Peyer's patch (tissue), 4 donors: ENCODE measurements at places on chromosomes 12 and 14.

- H3K27me3 ChIP-seq: no peaks in the 10 kb centered on the region
- H3K27ac ChIP-seq: no peak overlapping the region
- DNase-seq: no peak
- no peak overlapping the region for H3K4me3 ChIP-seq
- no peaks in the 10 kb centered on the region for H3K4me1 ChIP-seq
Measured at GRCh38 chr12:27623645-27624044, 72.6 kb upstream of the REP15 start.

DNA sequence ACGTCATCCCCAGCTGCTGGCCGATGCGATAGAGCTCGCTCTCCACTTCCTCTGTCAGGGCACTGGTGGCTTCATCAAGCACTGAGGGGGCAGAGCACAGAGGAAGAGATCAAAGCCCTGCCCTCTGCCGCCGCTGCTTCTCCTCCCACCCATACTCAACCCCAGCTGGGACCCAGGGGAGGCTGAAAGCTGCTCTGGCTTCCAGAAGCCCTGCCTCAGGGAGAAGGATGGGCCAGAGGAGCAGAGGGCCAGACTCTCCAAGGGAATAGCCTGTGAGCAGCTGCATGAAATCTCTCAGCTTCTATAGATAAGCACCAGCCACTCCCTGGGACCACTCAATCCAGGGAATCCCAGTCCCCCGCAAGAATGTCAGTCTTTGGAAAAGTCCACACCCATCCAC is 16.0 kb downstream of the ABCD4 start:
- no peak for DNase-seq
- peaks cover 84% of the 10 kb centered on the region for H3K36me3 ChIP-seq
- H3K4me1 ChIP-seq: no peaks in the 10 kb centered on the region
- no peak overlapping the region for H3K4me3 ChIP-seq
- no peak overlapping the region for H3K27ac ChIP-seq

DNA sequence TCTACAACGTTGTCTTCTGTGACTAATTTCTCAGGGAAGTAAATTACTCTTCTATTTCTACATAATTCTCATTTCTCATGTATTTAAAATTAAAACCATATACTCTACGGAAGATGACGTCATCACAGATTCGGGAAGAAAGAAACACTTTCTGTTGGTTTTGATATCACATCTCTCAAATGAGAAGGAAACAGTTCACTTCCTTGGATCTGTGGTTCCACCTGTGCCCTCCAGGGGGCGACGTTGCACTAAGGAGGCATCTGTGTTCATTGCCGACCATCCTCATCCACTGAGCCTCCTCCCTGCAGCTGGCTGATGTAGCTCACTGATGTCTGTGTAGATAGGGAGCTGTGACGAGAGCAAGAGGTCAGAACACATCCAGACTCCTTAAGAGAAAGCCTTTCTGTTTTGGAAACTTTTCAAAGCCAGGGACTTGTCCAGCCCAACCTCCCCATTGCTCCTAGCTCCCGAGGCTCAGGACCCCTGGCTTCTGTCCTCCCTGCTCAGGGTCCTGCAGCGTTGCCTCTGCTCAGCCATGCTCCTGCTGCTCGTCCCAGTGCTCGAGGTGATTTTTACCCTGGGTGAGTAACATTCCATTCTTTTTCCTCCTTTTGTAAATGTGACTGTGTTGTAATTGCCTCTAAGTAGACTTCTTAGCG is 172.7 kb upstream of the OR4E1 start:
- H3K27me3 ChIP-seq: no peaks in the 10 kb centered on the region
- no peak overlapping the region for H3K27ac ChIP-seq
- H3K36me3 ChIP-seq: no peaks in the 10 kb centered on the region

DNA sequence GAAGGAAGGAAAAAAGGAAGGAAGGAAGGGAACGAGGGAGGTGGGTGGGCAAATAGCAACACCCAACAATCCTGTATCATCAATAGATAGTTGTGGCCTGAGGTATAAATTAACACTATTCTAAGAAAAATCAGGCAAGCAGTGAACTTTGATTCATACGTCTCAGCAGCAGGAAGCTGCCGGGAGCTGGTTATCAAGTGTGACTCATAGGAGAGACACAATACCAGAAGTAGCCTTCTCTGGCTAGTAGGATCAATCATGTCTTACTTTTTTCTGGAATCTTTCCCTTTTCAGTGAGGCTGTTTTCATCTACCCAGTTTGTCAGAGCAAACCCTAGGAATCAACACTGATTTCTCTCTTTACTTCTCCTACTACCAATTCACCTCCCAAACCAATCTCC is 780.5 kb downstream of the NRXN3 start:
- H3K27ac ChIP-seq: no peak overlapping the region
- no peaks in the 10 kb centered on the region for H3K27me3 ChIP-seq
- H3K4me3 ChIP-seq: no peak overlapping the region

GRCh38 chr12:49345825-49346658 is 646 bp upstream of the DNAJC22 start:
- no peaks in the 10 kb centered on the region for H3K36me3 ChIP-seq
- peaks cover 52% of the 10 kb centered on the region for H3K4me1 ChIP-seq
- peak overlapping the region; percentile 1 for H3K4me3 ChIP-seq
- no peak overlapping the region for H3K27ac ChIP-seq

GRCh38 chr12:80269803-80270552 is 170.6 kb downstream of the OTOGL start:
- peak; percentile 43 for DNase-seq
- no peak overlapping the region for H3K4me3 ChIP-seq
- H3K27me3 ChIP-seq: no peaks in the 10 kb centered on the region
- H3K36me3 ChIP-seq: no peaks in the 10 kb centered on the region
- H3K27ac ChIP-seq: no peak overlapping the region

- peaks cover 4% of the 10 kb centered on the region for H3K4me1 ChIP-seq
- no peak overlapping the region for H3K4me3 ChIP-seq
- H3K36me3 ChIP-seq: no peaks in the 10 kb centered on the region
- DNase-seq: no peak
Measured at GRCh38 chr12:49847161-49847560, 4.3 kb upstream of the BCDIN3D start.

DNA sequence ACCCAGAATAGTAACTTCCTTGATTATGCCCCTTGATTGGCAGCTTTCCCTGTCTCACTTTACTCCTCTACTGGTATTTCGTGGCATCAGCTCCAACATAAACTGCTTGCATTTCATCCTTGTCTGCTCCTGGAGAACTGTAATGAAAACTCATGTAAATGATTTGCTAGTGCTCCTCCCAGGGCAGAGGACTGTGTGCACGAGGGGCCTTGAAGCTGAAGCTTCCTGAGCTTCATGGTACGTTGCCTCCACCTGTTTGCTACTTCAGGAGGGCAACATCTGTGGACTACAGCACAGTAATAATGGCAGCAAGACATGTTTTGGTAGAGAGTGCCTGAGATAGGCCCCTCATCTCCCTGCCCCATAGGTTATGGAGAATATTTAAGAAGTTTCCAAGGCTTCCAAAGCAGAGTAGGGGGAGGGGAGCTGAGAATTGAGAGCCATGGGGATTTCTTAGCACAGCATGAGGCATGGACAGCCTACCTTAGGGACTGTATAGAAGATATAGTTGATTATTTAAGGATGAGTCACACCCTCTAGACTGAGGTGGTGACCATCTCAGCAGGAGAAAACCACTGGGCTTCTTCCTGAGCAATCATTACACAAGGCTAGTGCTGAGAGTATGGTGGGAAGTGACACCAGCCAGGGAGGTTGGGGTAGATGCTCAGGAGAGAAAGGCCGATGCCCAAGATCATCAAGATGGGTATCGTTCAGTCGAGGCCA is 29.5 kb downstream of the CCDC198 start:
- H3K4me3 ChIP-seq: no peak overlapping the region
- no peaks in the 10 kb centered on the region for H3K4me1 ChIP-seq
- H3K27me3 ChIP-seq: no peaks in the 10 kb centered on the region
- no peak for DNase-seq
- no peaks in the 10 kb centered on the region for H3K36me3 ChIP-seq

GRCh38 chr14:71135911-71136310 is 228.7 kb downstream of the PCNX1 start:
- H3K27ac ChIP-seq: no peak overlapping the region
- H3K27me3 ChIP-seq: no peaks in the 10 kb centered on the region
- DNase-seq: no peak

DNA sequence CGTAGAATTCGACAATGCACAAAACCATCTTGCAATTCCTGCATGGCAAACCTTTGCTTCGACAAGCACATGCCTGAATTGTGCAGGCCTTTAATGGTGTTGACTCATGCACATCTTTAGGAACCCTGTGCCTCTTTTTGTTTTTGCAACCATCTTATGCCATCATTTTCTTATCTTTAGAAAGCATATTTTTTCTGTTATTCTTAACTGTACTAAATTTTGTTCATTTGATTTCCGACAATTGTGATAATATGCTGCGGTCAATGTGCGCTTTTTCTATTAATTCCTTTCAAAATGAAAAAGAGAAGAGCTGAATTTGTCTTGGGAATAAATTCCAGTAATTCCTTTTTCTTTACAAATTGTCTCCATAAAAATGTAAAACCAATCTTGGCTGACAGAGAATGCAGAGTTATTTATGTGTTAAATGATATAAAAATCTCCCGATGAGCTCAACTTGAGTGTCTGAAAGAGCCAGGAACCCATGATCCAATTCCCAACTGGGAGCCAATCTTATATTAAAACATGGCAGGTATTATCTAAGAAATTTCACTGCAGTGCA is 20.1 kb upstream of the CDK17 start:
- no peaks in the 10 kb centered on the region for H3K27me3 ChIP-seq
- H3K4me1 ChIP-seq: no peaks in the 10 kb centered on the region
- no peaks in the 10 kb centered on the region for H3K36me3 ChIP-seq
- no peak for DNase-seq

DNA sequence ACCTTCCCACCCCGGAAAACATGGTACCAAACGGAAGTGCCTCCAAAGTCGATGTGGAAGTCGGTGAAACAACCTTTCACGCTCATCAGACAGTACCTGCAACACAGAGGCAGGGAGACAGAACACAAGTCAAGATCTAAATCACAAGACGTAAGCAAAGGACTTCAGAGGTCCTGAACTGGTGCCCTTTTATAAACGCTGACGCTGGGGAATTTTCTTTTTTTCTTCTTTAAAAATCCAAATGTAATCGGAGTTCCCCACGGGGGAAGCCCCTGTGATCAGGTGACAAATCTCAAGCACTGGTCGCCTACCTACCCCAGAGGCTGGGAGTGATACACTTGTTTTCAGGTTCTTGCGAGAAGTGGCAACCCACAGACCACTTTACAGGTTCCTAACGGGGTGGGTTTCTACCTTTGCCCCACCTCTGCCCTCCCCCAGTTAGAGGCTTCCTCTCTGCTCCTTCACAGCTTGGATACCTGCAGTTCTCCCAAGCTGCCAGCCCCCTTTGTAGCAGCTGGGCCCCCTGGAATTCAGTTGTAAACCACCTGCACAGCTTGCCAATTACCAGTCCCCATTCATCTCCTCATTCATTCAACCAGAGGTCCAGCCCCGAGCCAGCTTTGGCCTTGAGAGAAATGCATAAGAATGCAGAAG is 46.2 kb downstream of the KDM2B start:
- DNase-seq: no peak
- H3K27me3 ChIP-seq: no peaks in the 10 kb centered on the region
- peak overlapping the region; percentile 28 for H3K27ac ChIP-seq
- peaks cover 38% of the 10 kb centered on the region for H3K4me1 ChIP-seq
- no peaks in the 10 kb centered on the region for H3K36me3 ChIP-seq

DNA sequence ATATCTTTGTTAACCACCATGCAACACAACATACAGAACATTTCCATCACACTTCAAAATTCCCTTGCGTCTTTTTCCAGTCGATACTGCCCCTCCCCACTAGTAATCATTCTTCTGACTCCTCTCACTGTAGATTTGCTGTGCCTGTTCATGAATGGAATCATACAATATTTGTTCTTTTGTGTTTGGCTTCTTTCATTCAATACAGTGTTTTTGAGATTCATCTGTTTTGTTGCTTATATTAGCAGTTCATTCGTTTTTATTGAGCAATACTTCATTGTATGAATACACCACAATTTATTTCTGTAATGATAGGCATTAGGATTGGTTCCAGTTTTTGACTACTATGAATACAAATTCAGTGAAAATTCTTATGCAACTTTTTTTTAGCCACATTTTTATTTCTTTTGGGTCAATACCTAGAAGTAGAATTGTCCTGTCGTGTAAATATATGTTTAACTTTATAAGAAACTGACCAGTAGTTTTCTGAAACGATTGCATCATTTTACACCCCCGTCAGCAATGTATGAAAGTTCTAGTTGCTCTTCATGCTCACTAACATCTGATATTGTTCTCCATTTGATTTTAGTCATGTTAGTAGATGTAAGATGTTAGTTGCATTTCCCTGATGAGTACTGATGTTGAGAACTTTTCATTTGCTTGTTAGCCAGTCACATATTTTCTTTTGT is 127.5 kb downstream of the TGFB3 start:
- no peaks in the 10 kb centered on the region for H3K36me3 ChIP-seq
- no peaks in the 10 kb centered on the region for H3K27me3 ChIP-seq
- H3K4me3 ChIP-seq: no peak overlapping the region

DNA sequence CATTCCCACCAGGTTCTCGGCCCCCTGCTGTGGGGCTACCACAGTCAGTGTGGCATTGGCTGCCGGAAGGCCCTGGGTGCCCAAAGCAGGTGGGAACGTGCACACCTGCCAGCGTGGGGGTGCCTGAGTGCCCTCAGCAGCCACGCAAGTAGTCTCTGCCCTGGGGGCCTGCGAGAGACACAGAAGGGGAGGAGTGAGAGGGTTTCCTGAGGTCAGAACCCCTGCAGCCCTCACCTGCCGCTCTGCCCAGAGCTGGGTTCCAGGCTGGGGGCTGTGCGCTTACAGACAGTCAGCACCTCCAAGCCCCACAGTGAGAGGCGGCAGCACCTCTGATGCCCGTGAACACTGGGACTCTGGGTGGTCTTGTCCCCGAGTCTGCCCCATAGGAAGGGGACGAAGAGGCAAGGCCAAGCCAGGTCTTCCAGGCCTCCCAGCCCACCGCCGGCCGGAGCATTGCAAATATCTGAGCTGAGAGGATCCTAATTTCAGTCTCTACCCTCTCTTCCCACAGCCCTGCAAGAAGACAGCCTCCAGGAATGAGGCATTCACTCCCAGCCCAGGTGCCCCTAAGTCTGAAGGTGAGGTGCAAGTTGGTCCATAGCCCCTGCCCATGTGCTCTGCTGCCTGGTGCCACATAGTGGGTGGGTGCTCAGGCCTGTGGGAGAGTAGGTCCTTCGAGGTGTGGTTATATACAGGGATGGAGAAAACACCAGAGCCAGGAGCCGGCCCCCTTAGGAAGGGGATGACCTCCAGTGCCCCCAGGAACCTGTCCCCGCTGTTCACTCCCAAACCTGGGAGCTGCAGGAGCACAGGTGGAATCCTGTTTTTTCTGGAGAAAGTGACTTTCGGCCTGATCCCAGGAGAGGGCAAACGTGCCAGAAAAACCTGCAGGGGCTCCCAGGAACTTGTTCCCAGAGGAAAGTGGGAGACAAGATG is 291.1 kb upstream of the RTL1 start:
- no peaks in the 10 kb centered on the region for H3K36me3 ChIP-seq
- DNase-seq: peak; percentile 42
- H3K27me3 ChIP-seq: no peaks in the 10 kb centered on the region

- H3K4me3 ChIP-seq: no peak overlapping the region
- peaks cover 7% of the 10 kb centered on the region for H3K4me1 ChIP-seq
- H3K36me3 ChIP-seq: no peaks in the 10 kb centered on the region
- peak; percentile 86 for DNase-seq
Measured at GRCh38 chr14:55125403-55125802, 3.6 kb upstream of the LGALS3 start.

GRCh38 chr12:6788972-6789924 is at the start of gene CD4:
Gene CD4, plus strand, starts transcription at chr12:6789528. Its CDS starts 10,611 bp downstream, at chr12:6800139.
- H3K4me1 ChIP-seq: peaks cover 2% of the 10 kb centered on the region
- peak within 1 kb of the TSS; percentile 32 for H3K4me3 ChIP-seq
- no peaks in the 10 kb centered on the region for H3K27me3 ChIP-seq
- peak within 1 kb of the TSS; percentile 72 for H3K27ac ChIP-seq
- H3K36me3 ChIP-seq: no peaks in the 10 kb centered on the region

GRCh38 chr14:94686511-94687160 is 74.4 kb downstream of the SERPINA3 start:
- H3K27ac ChIP-seq: no peak overlapping the region
- H3K27me3 ChIP-seq: no peaks in the 10 kb centered on the region
- DNase-seq: no peak
- H3K36me3 ChIP-seq: no peaks in the 10 kb centered on the region
- H3K4me3 ChIP-seq: no peak overlapping the region
